ENCODE measurements at places on chromosomes 16 and 17.
A peak's percentile ranks its signal among the peaks of the same experiment; 100 is the strongest.

DNA sequence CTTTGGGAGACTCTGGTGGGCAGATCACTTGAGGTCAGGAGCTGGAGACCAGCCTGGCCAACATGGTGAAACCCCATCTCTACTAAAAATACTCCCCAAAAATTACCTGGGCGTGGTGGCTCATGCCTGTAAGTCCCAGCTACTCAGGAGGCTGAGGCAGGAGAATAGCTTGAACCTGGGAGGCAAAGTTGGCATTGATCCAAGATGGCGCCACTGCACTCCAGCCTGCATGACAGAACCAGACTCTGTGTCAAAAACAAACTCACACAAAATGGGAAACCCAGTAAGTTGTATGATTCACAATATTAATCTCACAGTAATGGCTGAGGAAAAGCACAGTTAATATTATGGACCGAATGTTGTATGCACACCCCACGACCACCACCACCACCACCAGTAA, 24.3 kb downstream of the WSB1 start:
- DNase-seq: no peak

DNA sequence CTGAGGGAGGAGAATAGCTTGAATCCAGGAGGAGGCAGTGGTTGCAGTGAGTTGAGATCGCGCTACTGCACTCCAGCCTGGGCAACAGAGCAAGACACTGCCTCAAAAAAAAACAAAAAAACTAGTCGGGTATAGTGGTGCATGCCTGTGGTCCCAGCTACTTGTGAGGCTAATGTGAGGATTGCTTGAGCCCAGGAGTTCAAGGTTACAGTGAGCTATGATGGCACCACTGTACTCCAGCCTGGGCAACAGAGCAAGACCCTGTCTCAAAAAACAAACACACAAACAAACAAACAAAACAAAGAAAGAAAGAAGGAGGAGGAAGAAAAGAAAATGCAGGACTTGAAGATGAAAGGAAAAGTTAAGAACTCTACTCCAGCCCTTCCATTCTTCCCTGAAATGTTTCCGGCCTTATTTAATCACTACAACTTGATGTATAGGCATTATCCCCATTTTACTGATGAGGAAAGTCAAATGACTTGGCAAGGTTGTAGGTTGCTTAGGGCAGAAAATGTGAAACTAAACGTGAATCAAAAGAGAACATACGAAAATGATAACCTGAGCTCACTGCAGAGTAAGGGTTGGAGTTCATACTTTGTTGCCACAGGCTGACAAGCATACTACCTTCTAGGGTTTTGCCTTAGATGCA, 30.0 kb downstream of the PSME3IP1 start:
- no peak for DNase-seq

- no peak for DNase-seq
These were observed 10.8 kb upstream of the B4GALNT2 start for GRCh38 chr17:49121696-49122292.

GRCh38 chr17:43092901-43093300, 32.3 kb downstream of the BRCA1 start:
- no peak for DNase-seq

- DNase-seq: no peak
These were observed 14.0 kb downstream of the CCR7 start for GRCh38 chr17:40551091-40551878.

- peak; percentile 57 for DNase-seq
These were observed 500 bp downstream of the COX6A2 start for GRCh38 chr16:31427441-31428278.

DNA sequence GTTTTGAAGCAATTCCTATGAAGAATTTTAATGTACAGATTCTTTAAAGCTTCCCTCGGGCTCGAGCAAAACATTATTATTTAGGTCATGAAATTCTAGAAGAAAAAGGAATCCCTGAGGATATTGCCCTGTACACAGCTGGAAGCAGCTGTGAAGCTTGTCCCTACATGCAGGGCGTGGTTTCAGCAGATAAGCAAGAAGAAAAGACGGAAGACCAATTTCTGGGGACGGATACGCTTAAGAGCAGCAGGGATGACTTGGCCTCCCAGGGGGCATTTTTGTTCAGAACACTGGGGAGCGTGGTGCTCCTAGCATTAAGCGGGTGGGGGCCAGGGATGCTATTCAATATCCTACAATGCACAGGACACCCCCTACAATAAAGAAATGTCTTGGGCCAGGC, 34.3 kb downstream of the LITAF start:
- DNase-seq: no peak
